ENCODE measurements at places on chromosomes 3 and 15. TPM values are rescaled to one million over a fixed set of nuclear protein-coding genes. Genes with fewer than 3 reads are reported as not detected.

ZBTB38 gene
- 57.0 TPM for total RNA-seq

RASSF1 gene
- 68.2 TPM for total RNA-seq

NOX5 gene
- not detected for total RNA-seq

OSTN gene
- not detected for total RNA-seq
